ENCODE measurements at places on chromosomes 16 and 17.

- DNase-seq: no peak
Measured at GRCh38 chr17:33140413-33141099, 148.9 kb downstream of the SPACA3 start.

GRCh38 chr17:74677558-74678466 lies 34.9 kb downstream of the CD300LF start:
- DNase-seq: peak; percentile 64

DNA sequence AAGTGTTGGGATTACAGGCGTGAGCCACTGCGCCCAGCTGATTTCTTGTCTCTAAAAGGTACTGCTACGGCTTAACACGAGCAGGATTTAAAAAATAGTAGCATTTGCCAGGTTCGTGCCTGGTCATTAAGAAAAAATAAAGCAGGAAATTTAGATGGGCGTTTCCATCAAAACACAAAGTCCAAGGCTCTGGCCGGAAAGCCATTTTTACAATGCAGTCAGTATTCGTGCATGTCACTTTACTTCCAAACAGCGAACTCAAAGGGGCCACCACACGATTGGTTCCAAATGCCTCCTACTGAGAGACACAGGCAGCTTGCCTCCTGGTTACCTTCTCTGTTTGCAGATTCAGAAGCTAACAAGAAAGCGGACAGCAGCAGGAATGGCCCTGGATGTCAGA lies 66.2 kb downstream of the MRM3 start:
- no peak for DNase-seq

DNA sequence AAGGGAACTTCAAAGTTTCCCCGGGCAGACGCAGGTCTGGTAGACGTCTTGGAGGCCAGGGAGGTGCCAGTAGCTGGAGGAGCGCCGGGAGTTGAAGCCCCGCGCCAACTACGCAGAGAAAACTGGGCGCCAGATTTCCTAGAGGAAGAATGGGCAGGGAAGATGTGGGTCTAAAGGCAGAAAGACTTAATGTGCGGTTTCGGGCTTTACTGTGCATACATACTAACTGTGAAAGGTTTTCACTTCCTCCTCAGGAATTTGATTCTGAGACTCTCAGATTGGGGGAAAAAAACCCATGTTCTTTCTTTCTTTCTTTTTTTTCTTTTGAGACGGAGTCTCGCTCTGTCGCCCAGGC lies 331 bp upstream of the ZNF287 start:
- no peak for DNase-seq

DNA sequence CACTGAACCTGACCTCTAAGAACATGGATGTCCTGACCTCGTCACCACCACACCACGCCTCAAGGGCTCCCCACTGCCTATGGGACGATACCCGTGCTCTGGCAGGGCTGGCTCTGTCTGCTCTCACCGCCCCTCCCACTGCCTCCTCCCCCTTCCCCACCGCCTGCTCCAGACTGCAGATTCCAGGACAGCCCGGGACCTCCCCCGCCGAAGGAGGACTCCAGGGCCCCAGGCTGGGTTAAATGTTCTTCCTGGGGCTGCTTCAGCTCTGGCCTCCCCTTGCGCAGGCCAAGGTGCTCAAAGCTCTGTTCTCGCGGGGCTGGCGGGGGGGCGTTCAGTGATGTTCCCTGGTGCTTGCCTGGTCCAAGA lies 3.1 kb downstream of the NPW start:
- no peak for DNase-seq

DNA sequence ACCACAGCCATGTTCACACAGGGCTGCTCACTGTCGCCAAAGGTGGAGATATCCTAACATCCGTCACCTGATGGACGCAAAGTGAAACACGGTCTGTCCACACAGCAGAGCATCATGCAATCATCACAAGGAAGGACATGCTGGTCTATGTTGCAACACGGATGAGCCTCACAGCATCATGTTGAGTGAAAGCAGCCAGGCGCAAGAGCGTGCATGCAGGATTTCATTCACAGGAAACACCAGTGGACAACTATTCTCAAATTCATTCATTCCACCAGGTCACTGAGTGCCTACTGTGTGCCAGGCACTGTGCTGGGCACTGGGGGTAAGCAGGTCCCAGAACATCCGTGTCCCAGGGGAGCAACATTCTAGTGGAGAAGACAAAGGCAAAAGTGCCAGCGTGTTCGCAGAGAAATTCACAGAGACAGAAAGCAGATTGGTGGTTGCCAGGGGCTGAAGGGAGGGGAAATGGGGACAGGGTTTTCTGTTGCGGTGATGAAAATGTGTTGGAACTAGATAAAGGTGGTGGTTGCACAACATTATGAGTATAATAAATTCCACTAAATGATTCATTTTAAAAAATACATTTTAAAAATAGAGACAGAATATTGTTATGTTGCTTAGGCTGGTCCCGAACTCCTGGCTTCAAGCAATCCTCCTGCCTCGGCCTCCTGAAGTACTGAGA lies 22.7 kb upstream of the KCNJ12 start:
- DNase-seq: no peak
